ENCODE measurements at places on chromosomes 4 and X.

- no peak for DNase-seq
Observed at GRCh38 chr4:182825786-182826185, 91.4 kb downstream of the DCTD start.

- no peak for DNase-seq
Observed at GRCh38 chr4:2079926-2080325, 20.8 kb downstream of the NAT8L start.

DNA sequence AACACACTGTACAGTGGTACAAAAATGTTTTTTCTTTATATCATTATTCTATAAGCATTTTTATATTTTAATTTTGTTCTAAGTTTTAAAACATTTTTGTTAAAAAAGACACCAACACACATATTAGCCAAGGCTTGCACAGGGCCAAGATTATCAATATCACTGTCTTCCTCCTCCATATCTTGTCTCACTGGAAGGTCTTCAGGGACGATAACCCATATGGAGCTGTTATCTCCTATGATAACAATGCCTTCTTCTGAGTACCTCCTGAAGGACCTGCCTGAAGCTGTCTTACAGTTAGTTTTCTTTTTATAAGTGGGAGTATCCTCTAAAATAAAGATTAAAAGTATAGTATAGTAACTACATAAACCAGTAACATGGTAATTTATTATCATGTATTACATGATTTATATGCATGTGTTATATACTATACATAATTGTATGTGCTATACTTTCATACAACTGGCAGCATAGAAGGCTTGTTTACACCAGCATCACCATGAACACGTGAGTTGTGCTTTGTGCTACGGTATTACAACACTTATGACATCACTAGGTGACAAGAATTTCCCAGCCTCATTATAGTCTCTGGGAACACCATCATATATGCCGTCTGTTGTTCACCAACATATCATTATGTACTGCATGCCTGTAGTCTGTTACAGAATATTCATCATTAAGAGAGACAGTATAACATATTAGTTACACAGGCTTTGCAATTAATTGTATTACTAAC lies 90.7 kb downstream of the WDFY3 start:
- DNase-seq = no peak

DNA sequence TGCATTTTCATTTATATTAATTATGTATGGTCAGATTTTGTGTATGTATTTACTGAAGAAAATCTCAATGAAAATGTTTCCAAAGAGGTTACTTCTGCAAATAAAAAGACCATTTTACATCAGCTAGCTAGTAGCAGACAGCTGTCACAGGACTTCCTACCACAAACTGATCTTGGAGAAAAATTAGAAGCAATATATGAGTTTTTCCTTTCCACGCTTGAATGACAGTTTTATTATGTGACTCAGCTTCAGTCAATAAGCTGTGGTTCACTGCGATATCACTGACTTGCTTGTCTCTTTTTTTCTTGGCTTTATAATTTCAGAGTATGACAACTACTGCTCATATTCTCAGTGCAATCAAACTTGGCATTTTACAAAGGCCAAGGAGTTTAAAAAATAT lies 787.4 kb upstream of the GALNTL6 start:
- DNase-seq = no peak

DNA sequence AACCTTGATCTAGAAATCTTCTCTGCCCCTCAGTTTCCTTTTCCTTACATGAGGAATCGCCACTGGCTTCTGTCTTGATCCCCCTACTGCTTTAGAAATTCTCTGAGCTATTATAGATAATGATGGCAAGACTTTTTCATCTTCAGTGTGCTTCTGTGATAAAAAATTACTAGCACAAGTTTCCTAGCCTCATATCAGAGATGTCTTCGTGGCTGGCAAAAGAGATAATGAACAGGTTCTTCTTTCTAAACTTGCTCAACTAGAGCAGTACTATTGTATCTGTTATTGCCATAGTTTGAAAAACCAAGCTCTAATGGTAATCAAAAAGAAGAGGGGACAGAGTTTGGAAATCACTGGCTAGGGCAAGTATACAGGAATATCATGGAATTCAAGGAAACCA lies 4.1 kb upstream of the PDGFC start:
- DNase-seq = no peak

DNA sequence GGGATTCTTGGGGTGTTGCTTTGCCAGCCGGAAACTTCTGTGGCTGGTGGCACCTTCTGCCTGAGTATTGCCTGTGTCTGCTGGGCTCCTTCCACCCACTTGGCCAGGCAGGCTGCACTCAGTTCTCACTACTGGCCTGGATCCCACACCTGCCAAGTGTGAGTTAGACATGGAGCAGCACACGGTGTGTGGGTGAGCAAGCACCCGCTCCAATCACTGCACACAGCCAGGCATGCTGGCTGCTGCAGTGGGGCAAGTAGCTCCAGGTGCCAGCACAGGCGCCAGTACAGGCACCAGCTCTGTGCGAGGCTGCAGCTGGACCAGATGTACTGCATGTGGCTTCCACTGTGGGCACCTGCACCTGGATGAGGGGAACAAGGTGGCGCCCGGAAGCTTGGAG lies 23.9 kb downstream of the DCUN1D4 start:
- no peak for DNase-seq

DNA sequence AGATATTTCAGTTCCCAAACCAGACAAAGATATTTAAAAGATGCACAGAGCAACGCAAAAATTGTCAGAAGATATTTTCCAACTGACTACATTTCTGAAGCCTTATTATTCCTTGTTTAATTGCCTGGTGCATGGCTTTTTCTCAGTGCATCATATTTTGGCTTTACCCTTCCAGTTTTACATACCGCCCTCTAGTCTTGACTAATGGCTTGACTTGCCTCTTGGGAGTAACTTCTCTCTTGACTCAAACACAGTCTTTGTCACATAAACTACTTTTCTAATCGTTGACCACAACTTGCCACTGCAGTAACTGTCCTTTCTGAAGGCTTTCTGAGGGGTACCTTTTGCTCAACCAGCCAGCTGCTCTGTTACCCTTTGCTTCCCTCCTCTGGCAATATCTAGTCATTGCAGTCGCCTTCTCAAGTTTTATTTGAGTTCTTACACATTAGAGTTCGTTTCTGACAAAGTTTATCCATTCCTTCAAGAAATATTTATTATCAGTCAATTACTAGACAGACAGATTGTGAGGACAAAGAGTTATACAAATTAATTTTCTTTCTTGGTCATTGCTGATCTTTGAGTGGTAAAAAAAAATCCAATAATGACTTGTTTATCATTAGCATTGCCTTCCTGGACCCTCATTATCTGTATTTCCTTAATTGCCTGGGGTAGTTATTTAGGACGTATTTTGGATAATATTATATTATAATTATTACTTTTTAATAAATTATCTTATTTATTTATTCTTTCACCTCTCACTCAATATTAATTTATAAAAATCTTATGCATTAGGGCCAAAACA lies 506.9 kb upstream of the PCDH10 start:
- DNase-seq = peak; percentile 8

DNA sequence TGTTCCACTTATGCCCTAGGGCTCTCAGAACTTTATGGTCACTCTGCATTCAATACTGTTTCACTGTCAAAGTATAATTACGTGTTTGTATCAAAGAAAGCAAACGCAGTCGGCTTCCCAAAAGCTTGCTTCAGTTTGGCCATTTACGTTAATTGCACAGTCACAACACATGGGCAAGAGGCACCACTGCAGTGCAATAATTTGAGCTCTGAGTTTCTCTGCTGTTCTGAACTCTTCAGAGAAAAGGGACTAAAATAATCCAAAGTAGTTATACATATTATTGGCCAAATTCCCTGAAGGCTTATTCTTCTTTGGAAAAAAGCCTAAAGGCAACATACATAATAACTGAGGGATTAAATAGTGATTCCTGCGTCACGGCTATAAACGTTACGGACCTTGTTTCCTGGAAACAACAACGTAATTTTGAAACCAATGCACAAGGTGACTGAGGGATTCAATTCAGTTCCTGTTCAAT lies 51.3 kb downstream of the RNF150 start:
- no peak for DNase-seq

DNA sequence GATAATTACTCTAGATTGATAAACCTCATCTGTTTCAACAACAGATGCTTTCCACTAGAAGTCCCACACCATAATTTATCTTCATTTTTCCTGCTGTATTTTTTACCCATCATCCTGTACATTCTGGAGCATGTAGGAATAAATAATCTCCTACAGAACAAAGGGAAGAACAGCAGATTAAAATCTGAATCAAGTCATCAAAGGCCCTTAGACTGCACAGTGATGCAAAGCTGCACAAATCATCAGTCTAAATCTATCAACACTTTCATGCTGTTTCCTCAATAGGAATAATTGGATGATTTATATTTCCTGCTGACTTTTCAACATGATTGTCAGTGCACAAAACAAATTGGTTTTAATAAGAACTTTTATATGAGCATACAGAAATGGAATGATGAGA lies 1143.9 kb downstream of the STIM2 start:
- DNase-seq = no peak

- DNase-seq = no peak
Observed at GRCh38 chr4:131764730-131765129, 1384.4 kb upstream of the PCDH10 start.

DNA sequence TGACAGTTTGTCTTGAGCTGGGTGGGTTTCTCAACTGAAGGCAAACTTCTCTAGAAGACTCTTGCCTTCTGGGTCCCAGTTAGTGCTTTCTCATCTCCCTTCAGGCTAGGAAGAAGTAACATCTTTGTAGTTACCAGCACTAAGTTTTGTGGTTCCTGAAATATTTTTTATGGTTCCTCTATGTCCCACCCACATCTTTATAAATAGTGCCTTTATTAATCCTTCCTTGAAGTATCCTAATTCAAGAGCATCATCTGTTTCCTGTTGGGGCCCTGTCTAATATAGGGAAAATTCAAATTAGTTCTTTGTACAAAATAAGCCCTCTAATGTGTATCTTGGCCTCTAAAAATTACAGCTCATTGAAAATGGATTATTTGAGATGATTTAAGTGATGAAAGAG lies 147.4 kb upstream of the MAOA start:
- no peak for DNase-seq

- DNase-seq = no peak
Observed at GRCh38 chr4:22246847-22247246, 269.0 kb downstream of the ADGRA3 start.

GRCh38 chr4:1783970-1784369 lies 9.1 kb upstream of the FGFR3 start:
- DNase-seq = no peak

- DNase-seq = no peak
Observed at GRCh38 chr4:1253831-1254230, 4.9 kb upstream of the CTBP1 start.

GRCh38 chr4:161254375-161254774 lies 909.4 kb downstream of the FSTL5 start:
- no peak for DNase-seq

DNA sequence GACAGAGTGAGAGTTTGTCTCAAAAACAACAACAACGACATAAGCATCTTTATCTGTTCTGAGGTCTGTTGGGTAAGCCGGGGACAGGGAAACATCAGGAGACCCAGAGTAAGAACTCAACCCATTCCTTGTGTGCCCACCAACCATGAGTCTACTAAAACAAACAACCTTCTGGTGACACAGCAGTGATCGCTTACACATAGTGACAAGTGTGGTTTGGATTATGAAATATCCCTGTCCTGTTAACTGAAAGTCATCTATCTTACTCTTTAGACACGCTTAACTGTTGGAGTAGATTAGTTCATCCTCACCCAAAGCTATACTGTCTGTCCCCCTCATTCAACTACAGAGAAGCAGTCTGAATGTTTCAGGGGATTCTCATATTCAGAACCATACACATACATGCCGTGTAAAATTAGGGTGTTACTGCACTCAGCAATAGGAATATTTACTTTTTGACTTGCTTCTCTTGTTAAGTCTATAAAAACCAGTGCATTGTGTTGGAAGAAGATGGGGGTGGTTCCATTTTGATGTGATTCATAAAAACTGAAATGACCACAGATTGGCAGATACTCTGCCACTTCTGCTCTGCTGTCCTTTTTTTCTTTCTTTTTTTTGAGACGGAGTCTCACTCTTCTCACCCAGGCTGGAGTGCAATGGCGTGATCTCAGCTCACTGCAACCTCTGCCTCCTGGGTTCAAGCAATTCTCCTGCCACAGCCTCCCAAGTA lies 27.4 kb downstream of the PHKA2 start:
- DNase-seq = no peak

DNA sequence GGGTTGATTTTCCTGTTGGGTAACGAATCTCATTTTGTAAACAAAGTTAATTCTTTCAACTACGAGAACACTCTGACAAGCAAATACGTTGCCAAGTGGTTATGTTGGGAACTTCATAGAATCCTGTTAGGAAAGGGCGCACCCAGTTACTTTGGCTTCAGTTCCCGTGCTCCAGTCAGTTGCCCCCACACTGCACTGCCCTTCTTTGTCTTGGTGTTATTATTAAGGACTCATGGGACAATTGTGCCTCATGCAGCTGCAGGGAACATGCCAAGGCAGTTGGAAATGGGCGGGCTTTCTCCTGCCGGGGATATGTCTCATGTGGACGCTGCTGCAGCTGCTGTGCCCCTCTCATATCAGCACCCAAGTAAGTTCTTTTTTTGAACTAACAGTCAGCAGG lies 28.9 kb downstream of the OFD1 start:
- DNase-seq = no peak

GRCh38 chr4:85812776-85813175 lies 337.8 kb downstream of the ARHGAP24 start:
- no peak for DNase-seq

GRCh38 chr4:128227991-128228571 lies 59.5 kb downstream of the PGRMC2 start:
- DNase-seq = no peak

DNA sequence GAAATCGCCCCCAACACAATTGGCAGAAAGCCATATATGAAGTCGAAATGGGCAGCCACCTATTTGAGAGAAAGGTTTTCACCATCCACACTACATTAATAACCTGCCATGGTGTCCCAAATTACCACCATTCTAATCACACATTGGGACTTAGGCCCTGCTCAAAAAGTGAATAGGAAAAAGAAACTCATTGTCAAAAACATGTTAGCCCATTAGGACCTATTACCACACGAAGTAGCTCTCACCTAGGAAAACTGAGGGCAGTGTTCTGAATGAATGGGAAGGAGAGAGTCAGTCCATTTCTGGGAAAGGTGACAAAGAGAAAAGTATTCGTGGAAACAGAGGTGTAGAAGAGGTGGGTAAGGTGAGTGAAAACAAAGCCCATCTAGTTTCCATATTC lies 60.8 kb downstream of the GPC3 start:
- no peak for DNase-seq

DNA sequence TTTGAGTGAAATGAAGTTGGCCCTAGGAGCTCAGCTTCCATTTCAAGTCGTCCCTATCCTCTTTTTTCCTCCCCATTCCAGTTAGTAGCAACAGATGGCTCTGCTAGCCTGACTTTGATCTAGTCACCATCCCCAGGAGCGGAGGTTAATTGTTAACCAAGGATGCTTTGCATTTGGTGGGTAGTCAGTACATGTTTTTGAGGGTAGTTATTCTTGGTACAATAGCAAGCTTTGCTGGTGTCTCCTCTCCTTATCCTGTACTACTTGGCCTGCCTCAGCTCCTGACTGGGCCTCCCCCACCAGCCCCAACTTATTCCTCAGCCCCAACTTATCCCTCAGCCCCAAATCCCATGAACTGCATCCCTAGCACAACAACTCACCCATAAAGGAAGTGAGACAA lies 14.8 kb upstream of the RTL5 start:
- no peak for DNase-seq

All from Panc1 (cell line).